ENCODE measurements at places on chromosomes 2 and 18.

DNA sequence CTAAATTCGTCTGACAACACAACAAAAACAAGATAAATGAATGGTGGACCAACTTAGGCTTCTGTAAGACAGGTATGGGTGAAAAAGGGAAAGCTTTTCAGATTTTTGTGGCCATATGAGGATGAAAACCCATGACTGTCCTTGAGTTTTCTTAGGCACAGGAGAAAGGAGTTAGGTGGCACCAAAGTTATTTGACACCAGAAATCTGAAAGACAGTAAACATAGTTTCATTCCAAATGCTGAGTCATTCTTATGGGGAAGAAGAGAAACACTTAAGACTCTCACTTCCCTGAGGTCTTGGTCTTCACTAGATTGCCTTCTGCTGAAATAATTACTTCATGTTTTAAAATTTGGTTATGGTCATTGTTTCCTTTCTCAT, 5.2 kb upstream of the GPD2 start:
- no peak for DNase-seq

- DNase-seq: no peak
Measured at GRCh38 chr2:138724327-138724726, 55.9 kb downstream of the NXPH2 start.

- DNase-seq: no peak
Measured at GRCh38 chr2:200383380-200384110, 77.1 kb downstream of the SPATS2L start.

- DNase-seq: no peak
Measured at GRCh38 chr2:15666861-15667808, 75.5 kb downstream of the DDX1 start.

DNA sequence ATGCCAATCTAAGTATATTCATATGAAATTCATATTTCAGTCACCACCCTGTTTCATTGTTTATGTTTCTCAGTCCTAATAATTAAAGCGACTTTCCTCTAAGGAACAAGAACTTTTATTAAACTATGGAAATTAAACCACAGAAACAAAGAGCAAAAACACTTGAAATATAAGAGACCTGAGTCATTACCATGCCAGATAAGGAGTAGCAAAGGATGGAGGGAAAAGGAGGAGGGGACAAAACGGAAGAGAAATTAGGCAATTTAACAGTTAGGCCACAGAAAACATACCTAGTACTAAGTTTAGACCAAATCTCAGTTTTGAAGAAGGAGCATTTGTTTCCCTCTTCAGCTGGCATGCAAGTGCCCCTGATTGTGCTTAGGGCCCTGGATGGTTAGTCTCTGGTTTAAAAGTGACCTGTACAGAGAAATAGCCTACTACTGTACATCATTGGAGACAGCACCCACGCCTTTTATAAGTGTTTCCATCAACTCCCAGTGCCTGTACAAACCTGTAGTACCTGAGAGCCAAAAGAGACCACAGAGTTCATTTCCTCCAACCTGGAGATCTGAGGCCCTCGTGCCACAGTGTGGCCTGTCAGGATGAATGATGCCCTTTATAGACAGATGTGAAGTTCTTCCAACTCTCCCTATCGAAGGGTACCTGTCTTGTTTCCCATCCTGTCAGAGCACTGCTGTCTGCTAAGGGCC, 74.5 kb downstream of the SPATS2L start:
- no peak for DNase-seq

DNA sequence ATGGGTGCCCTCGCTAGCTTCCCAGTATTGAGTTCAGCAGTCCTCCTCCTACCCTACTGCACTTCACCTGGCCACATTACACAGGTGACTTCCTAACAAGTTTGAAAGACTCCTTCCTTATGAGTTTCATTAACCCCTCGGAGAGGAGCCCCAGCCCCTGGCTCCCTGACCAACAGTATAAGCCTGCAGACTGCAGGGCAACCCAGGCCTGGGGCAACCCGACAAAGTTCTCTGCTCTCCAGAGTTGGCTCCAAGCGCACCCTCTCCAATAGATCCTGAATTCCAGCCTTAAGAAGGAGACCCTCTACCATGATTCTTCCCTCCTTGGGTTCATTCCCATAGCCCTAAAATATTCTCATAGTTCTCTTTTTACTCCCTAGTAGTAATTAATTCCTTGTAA, 1162.8 kb upstream of the TMEFF2 start:
- no peak for DNase-seq

DNA sequence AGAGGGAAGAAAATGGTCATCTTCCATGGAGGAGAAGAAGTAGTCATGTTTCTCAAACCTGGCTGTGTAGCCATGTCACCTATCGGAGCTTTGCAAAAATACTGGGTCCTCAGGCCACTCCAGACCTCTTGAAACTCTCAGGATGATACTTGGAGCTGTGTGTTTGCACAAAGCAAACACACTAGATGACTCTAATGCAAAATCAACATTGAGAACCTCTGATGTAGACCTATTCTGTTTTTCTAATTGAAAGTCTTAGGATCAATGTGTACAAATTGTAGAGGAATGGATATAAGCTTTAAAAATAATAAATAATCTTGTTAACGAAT, 444.3 kb downstream of the RND3 start:
- DNase-seq: no peak

DNA sequence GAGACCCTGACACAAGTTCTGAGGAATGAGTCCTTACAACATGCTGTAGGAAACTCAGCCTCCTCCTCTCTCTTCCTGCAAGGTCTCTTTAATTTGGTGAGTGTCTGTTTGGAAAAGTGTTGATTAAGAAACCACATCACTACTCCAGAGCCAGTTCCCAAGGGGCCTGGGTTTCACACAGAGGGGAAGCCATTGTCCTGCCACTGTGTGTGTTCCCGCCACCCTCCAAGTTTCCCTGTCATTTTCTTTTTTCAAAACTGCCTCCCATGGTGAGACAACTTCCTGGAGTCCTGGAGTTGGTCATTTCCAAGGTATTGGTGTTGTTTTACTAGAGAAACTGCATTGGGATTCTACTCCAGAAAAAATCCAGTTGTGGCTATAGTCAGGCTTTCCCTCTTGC, 232.0 kb upstream of the PARD3B start:
- no peak for DNase-seq

- DNase-seq: no peak
Measured at GRCh38 chr2:113281910-113282746, 3.4 kb upstream of the PAX8 start.

DNA sequence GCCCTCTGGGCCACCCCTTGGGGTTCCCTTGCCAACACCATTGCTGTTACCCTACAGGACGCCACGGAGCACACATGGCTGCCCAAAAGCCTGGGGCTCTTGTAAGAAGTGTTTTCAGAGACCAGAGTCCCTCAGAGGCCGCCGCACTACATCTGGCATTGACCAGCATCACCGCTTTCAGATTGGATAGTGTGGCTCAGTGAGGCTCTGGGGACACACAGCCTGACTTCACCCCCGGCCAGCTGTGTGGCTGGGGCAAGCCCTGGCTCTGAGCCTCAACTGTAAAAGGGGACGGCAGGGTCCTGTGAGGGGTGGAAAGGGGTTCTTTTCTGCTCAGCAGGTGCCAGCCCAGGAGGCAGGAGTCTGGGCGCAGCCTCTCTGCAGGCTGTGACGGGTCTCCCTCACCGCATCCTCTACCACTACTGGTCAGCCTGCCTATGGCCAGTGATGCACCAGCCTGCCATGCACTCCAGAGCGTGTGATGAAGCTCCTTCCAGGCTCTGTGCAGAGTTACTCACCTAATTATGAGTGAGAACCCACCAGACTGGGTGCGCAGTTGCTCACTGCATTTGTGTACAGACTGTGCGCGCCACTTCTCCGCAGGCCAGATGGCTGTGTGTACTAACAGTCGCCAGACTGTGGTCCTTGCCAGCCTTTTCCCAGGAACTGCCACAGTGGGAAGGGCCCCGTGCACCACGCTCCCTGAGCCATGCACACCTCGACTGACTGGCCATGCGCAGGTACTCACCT, 10.7 kb upstream of the OTOF start:
- no peak for DNase-seq

DNA sequence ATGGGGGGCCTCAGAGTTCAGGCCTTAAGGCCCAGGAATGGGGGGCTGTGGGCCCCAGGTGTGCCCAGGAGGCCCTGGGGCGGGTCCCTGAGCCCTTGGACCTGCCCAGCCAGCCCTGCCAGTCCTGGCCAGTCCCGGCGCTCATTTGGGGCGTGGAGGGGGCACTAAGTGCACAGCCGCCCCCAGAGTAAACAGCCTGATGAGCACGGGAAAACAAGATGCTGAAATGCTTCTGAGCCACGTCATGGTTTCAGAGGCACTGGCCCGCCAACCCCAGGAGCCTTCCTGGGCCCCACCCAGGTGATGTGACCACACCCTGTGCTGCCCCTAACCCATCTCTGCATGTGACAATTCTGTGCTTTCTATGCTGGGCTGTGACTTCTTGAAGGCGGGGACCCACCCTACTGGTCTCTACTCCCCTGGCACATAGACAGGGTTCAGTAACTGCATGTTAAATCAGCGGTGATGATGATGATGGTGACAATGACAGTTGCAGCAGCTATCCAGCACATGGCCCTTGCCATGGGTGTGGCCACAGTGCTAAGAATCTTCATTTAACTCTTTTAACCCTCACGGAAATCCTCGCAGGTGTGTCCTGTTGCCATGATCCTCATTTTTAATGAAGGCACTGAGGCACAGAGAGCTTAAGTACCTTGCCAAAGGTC, 28.1 kb upstream of the ASPRV1 start:
- no peak for DNase-seq

DNA sequence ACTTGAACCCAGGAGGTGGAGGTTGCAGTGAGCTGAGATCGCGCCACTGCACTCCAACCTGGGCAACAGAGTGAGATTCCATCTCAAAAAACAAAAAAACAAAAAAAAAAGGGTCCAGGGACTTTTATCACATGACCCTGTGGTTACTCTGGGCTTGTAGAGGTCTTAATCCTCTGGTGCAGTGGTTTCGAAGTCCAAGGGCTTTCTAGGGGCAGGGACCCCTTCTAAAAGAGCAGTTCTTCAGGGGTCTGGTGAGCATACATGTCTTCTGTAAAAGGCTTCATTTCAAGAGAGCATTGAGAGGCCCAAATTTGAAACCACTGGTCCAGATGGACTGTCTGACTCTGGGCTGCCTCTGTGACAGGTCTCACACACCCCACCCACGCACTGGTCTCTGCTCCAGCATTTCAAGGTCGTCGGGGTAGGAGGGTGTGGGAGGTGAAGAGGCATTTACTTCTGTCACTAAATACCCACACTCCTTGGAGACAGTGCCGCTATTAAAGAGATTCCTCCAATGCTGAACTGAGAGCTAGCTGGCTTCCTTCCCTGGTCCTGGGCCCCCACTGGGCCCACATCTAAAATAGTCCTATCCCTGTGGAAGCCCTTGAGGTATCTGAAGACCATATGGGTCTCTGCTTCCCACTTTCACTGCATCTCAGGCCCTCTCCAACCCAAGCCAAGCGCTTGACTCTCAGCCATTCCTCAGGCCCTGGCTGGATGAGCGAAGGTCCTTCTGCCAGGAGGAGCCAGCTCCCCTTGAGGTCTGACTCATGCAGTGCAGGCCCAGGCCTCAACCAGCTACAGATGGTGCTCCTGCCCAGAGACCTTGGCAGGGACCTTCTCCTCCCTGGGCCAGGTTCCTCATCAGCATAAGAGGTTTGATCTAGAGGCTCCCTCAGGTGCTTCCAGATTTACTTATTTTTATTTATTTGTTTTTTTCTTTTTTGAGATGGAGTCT, 44.8 kb downstream of the PAX8 start:
- no peak for DNase-seq

DNA sequence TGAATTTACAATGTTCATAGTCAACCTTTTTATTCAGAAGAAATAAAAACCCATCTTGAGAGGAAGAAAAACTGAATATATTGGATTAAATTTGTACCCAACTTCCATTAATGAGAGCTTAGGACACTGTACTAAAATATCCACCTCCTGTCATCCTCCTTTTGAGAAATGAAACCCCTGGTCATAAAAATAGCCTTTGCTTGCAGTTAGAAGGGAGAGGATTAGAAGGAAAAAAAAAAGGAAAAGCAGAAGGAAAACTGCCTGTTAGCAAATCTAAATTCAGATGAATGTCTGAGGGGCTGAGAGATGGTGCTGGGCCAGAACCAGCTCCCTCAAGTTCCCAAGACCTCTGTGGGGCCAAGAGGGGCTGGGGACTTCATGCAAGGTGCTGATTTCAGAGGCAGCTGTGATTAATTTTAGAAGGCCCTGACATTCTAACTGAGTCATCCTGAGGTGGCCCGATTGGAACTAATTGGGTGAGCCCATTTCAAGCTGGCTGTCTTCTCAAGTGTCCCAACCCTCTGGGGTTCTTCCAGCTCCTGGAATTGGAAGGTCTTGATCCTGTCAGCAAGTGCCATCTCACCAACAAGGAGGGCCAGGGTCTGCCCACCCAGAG, 38.4 kb upstream of the BIN1 start:
- DNase-seq: no peak

DNA sequence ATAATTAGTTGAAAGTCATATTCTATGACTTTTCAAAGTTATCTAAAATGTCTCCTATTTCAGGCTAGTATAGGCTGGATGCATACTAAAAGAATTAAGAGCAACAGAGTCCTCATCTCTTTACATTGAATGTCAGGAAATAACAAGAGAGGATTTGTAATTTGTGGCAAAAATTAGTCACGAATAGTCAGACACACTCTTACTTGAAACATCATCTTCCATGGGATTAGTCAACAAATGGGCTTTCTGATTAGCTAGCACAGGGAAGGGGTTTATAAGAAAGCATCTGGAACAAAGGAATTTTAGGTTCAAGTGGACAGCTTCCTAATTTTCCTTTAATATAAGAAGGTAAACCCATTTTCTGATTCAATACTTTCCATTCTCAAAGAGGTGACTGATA, 330.3 kb upstream of the MEX3C start:
- no peak for DNase-seq

GRCh38 chr2:240325016-240326007, 110.2 kb upstream of the GPC1 start:
- DNase-seq: no peak

DNA sequence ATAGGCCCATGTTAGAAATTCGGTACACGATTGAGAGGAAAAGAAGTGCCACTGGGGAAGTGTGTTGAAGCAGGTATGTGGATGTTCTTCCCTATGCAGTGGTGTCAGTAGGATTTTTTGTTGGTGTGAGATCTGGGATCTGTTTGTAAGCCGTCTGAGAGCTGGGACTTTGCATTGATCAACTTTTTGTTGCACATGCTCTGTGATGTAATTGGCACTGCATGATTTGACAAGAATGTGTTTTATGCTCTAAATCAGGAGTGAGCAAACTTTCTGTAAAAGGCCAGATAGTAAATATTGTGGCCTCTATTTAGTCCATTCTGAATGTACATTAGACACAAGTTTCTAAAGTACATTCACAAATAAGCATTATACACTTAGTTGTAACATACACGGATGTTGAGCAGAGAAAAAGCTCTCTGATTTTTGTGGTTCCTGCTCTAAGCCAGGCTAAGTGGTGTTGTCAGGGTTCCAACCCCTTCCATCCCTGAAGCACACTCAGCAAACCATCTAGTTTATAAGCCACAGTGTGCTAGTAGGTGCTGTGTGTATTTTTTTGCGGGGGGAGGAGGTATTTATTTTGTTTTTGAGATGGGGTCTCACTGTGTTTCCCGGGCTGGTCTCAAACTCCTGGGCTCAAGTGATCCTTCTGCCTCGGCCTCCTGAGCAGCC, 235.6 kb downstream of the NEDD4L start:
- DNase-seq: no peak

- no peak for DNase-seq
Measured at GRCh38 chr18:55477499-55477859, 110.5 kb downstream of the TCF4 start.
